NCI-H1105 treated with DMSO at 0.1 percent for 48 hours (cell line): ENCODE measurements at places on chromosomes 11 and 22.
A peak's percentile ranks its signal among the peaks of the same experiment; 100 is the strongest.

GRCh38 chr11:62599069-62599696 is 2.5 kb downstream of the MTA2 start:
- peak; percentile 84 for DNase-seq

GRCh38 chr22:42925598-42925997 is 68.5 kb upstream of the ARFGAP3 start:
- no peak for DNase-seq

DNA sequence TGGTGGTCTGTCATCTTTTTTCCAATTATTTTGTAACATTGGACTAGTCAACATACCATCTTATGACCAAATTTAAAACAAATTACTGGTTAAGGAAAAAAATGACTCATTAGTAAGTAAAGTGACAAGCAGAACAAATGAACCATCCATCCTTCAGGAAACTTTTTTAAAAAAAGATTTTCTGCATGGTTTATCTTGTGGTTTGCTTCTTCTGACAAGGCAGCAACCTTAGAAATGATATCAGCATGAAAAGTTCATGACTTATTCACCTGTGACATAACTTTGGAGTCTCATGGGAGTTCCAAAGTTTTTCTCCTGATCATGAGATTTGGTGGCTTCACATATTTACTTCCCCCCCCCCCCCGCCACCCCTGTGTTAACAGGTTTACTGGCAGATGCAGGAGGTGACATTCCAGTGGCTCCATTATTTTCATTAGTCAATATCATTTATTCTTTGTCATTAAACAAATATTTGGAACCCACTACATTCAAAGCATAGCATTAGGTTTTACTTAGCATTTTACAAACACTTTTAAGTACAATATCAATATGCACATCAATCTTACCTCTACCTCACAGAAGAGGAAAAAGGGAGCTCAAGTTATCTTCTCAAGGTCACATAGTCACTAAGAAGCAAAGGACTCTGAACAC is 40.7 kb downstream of the DCUN1D5 start:
- no peak for DNase-seq

GRCh38 chr11:109788948-109789490 is 304.2 kb upstream of the ZC3H12C start:
- no peak for DNase-seq

DNA sequence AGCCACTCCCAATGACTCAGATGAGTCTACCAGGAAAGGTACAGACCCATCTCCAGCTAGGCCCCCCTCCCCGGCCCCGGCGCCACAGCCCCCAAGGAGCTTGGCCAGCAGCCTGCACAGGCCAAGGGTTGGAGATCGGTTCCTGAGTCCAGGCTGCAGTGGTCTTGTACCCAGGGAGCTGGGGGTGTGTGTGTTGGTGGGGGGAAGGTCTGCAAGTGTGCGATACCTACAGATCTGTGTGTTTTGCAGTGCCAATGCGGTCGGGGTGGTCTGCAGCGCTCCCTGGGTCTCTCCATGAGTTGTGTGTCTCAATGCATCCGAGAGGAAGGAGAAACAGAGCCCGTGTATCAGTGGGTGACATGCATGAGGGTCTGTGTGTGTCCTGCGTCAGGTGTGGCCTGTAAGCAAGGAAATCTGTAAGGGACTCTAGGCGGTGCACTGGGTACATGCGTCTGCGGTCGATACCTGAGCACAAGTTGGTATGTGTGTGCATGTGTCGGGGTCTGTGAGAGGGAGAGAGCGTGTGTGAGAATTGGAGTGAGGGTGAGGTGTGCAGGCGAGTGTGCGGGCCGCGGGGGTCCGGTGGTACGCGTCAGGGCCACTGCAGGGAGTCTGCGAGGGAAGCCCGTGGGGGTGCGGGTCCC is 645 bp downstream of the CDC42BPG start:
- DNase-seq: no peak

- peak; percentile 55 for DNase-seq
These were observed 56.0 kb downstream of the COPB1 start for GRCh38 chr11:14443638-14444037.

GRCh38 chr22:20996598-20997535 is 5.1 kb downstream of the THAP7 start:
- no peak for DNase-seq

DNA sequence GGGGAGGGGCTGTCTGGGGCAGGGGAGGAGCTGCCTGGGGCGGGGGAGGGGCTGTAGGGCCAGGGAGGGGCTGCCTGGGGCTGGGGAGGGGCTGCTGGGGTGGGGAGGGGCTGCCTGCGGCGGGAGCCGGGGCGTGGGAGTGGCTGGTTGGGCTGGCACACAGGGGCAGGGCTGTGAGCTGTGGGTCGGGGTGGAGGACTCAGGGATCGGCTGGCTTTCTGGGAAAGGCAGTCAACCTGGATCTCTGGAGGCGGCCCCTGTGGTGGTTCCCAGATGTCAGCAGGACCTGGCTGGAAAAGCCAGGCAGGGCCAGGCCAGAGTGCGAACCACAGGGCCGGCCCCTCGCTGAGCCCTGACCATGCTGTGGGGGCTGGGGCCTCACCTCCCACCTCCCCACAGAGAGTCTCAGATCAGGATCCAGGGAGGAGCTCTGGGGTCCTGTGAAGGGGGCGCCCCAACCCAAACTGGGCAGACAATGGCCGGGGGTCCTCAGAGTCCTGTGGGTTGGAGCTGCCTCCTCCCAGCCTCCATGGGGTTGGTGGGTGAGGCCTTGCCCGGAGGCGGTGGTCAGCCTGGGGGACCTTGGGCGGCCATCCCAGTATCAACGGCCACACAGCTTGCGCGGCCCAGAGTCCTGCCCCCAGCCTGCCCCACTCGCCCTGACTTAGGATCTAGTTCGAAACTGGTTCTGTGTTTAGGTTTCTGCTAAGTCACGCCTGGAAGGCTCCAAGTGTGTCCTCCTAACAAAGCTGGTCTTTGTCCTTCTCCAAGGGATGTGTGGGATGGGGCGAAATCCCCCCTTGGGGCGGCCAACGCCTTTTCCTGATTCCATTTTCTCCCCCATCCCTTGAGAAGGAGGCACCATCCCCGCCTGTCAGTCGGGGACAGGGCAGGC is 1.9 kb downstream of the MUC5B start:
- no peak for DNase-seq

DNA sequence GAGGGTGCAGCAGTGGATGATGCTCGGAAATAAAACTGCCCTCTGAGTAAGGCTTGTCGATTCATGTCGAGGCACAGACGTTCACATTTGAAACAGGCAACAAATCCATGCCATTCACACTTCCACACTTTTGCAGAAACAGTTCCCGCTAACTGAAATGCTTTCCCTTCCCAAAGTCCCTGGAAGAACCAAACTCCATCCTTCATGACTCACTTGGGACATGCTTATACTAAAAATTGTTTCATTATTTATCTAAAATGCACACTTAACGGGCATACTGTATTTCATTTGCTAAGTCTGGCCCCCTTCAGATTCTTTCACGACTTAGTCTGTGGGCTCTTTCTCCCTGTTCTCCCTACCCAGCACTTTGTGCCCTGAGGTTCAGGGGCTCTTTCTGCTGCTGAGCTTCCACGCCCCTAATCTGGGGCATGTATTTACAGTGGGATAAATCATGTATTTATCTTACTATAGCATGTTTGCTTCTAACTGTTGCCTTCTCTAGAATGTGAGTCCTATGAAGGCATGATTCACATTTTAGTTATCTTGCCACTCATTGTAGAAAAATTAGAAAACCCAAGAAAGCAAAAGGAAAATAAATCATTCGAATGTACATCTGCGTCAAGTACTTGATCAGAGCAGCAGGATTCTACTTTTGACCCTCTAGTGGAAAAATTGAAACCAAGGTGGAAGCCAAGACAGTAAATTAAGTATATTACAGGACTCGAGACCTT is 12.5 kb downstream of the SCGB1A1 start:
- DNase-seq: no peak

- DNase-seq: no peak
These were observed 149.1 kb downstream of the CTTN start for GRCh38 chr11:70547386-70547785.

- DNase-seq: no peak
These were observed 7.0 kb upstream of the HBE1 start for GRCh38 chr11:5276697-5277096.

DNA sequence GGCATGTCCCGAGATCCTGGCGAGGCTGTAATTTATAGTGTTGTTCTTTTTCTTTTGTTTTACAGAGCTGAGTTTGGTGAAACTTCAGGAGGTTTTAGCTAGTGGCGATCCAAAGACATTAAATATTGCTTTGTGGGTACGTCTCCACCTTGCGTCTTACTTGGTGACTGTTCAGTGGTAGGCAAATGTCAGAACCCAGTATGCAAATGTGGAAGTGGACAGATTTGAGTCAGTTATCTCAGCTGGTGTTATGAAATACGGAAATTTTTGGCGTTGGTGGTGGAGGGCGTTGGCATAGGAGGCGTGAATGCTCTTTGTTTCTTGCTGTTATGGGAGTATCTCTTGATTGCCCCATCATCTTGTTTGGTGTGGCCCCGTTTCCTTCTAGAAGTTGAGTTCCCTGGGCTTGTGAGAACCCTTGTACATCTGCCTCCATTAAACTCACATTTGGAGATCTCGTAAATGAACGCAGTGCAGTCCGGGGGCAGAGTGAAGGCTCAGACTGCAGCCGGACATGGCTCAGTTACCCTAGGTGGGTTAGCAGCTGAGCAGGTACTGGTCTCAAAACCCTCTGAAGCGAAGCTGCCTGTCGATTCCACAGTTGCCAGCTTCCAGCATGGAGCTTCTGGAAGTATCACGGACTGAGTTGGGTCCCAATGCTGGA is 39.9 kb downstream of the PTPRJ start:
- DNase-seq: no peak

DNA sequence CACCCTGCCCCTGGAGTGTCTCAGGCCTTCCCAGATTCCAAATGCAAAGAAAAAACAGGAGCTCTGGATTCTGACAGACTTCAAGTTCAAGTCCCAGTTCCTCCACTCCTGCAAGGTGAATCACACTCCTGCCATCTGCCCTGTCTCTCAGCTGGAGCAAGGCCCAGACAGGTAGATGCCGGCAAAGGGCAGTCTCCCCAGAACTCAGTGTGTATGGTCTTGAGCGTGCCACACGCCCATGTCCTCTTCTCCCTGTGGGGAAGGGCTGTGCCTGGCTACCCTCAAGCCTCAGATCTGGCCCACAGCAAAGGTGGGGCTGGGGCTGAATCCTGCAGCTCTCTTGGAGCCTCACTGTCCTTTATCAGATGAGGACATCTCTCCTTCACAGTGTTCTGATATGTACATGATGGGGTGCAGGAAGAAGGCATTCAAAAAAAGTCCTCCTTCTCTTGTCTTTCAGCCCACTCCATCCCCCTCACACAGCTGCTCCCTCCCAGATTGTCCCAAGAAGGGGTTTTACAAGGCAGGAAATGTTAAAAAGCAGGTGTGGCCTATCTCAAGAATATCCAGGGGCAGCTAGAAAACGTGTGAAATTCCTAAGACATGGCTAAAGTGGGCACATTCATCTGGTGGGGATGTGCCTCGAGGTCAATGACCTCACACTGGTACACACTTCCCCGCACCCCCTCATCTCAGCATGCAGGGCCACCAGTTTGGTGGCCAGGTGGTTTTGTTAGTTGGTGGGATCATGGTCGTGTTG is 27.7 kb upstream of the ARFGAP3 start:
- no peak for DNase-seq

GRCh38 chr22:37425800-37426705 is 1.2 kb downstream of the ELFN2 start:
- peak; percentile 65 for DNase-seq

DNA sequence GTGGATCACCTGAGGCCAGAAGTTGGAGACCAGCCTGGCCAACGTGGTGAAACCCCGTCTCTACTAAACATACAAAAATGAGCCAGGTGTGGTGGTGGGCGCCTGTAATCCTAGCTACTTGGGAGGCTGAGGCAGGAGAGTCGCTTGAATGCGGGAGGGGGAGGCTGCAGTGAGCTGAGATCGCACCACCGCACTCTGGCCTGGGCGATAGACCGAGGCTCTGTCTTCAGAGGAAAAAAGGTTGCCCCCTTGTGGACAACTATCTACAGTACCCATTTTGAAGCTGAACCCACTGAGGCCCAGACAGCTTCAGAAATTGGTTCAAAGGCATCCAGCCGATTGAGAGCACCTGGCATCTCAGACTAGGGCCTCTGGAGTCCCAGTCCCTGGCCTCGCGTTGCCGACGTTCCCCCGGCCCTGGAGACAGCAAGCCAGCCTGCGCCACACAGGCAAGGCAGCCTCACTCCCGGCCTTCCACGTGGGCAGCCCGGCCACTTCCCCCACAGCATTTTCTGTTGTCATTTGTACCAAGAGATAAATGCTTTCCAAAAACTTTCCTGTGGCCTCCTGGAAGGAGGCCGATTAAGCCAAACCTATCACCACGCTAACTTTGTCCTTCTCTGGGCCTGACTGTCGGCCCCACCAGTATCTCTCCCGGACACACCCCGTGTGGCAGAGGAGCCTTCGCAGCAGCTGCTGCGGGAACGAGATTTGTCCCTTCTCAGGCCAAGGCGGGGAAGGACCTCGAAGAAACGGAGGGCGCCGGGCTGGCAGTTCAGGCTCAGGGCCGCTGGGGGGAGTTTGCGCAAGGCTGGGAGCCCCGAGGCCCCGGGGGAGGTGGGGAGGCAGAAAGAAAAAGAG is 82.8 kb downstream of the FLI1 start:
- no peak for DNase-seq

- no peak for DNase-seq
These were observed 30.8 kb downstream of the FEZ1 start for GRCh38 chr11:125465255-125465654.
